ENCODE measurements at places on chromosomes 3 and 15.
A peak's percentile ranks its signal among the peaks of the same experiment; 100 is the strongest.

GRCh38 chr3:127033171-127033570 lies 50.3 kb downstream of the PLXNA1 start:
- DNase-seq: no peak

DNA sequence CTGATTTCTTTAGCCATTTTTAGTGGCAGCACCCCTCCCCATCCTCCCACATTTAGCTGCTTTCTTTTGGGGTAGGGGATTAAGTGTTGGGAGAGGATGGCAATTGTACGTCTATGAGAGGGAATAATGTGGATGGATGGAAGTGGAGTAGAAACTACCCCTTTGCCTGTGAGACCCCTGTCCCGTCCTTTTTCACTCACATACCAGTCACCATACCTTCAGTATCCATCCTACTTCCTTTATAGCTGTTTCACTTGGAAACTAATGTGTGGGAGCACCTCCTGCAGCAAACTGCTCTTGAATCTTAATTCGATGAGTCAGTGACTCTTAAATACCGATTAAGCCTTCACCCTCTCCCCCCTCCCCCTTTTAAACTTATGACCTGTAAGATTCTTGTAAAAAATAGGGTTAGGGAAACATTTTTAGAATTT lies 730 bp downstream of the SPRED1 start:
- peak; percentile 81 for DNase-seq

GRCh38 chr15:88606070-88606794 lies 14.9 kb upstream of the AEN start:
- DNase-seq: no peak

GRCh38 chr15:70526221-70526973 lies 237.0 kb downstream of the UACA start:
- peak; percentile 50 for DNase-seq

DNA sequence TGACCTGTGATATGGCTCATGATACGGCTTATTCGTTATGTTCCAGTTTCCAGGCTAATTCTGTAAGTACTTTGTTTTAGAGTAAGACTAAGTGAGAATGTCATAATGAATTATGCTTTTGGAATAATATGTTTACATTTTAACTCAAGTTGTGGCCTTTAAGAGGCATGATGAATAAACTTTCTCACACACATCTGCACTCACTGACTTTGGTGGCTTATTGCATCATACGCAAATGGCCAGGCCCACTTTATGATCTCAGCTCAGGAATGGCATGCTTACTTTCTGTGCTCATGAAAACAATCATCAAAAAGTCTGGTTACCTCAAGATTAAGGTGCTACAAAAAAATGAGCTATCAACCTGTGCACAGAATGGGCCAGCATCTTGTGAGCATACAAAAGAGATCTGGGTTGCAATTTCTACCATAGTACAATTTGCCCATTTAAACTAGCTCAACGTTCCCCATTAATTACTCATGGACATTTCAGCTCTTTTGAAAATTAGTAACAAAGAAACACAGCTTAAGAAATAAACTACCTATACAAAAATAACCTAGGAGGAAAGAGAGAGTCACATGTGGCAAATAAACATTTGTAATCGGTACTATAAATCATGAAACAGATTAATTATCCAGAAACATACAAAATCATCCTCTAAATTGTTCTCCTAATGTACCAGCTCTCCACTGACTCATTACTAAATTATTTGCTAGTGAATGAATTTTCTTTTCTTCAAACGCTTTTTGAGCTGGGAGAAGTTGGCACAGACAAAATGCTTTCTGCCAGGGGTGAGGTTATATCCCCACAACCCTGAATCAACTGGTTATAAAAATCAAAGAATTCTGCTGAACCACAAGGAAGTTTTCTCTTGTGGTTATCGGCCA lies 439.0 kb upstream of the ADAMTS9 start:
- peak; percentile 89 for DNase-seq

DNA sequence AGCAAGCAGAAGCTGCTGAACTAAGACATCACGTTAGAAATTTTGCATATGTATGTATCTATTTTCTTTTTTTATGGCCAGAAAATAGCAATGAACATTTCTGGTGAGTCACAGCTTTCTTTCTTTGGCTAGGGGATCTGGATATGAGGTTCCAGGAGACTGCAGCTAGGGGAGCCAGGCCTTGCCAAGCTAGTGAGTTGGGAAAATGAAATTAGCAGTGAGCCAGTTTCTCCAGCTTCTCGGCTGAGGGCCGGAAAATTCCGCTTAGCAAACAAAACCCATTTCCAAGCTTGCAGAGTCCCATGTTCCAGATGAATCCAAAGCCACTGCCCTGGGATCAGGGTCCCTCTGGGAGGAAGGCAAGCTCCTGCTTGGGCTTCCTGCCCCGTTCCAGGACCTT lies 137.6 kb downstream of the SRGAP3 start:
- DNase-seq: peak; percentile 70

- DNase-seq: no peak
Measured at GRCh38 chr3:71850654-71851053, 65.7 kb upstream of the PROK2 start.

DNA sequence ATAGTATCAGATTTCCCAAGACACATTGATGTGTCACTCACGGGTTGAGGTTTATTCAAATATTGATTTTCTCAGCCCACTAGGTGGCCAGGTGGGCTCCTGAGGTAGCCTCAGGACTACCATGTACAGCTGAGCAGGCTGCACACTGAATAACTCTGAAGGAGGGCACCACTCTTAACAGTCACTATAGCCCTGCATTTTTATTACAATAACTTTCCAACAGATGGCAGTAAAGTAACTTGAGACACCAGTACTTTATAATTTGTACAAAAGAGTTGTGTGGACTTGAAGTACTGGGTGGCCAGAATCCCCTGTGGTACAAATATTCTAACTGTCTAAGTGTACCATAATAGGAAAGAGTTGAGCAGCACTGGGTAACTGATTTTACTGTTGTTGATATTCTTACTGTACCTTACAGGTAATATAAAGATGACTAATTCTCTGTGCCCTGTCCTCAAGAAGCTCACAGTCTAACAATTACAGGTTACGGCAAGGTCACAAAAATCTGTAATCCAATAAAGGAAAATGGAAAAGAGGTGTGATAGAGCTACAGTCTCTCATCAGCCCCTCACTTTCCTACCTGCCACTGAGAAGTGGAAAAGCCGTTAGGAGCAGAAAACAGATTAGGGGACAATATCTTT lies 76.0 kb downstream of the ETFA start:
- DNase-seq: peak; percentile 58

DNA sequence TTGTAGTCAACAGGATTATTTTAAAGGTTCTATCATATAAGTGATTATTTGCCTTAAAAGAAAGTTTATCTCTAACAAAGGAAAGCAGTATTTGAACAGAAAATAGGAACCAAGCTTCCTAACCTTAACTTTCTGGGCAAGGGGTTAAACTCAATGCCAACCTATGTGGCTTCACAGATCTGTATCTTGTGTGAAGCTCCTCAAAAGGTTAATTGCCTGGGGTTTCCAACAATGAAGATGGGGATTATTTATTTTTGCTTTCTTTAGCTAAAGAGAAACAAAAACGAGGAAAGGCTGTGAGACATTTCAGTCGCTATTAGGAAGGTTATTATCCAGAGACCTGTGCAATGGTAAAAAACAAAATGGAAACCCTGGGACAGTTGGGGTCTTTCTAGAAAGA lies 1.1 kb upstream of the WDR82 start:
- no peak for DNase-seq

DNA sequence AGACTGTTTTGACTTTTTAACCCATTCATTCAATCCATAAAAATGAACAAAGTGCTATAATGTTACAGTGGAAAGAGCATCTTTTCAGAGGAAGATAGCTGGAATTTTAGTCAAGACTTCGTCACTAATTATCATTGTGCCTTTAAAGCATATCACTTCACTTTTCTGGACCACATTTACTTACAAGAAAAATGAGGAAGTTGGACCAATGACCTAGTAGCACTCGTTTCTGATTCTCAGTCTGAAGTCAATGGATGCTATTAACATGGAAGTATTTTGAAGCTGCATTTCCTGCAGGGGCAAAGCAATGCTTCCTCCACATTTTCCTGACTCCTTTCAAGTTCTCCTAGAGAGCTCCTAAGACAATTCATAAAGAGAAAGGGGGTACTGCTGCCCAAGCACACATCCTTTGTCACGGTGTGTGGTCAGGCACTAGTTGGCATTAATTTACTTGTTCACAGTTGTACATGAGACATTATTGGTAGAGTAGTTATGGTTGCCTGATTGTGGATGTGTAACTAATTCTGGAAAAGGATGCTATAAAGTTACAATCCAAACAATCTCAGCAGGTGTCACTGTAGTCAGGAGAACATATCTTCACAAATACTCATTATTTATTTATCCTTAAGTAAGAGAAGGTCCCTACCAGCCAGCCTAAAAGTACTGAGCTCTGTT lies 1049.1 kb downstream of the FHIT start:
- no peak for DNase-seq

GRCh38 chr3:159252772-159253384 lies 451.0 kb downstream of the MFSD1 start:
- peak; percentile 62 for DNase-seq

DNA sequence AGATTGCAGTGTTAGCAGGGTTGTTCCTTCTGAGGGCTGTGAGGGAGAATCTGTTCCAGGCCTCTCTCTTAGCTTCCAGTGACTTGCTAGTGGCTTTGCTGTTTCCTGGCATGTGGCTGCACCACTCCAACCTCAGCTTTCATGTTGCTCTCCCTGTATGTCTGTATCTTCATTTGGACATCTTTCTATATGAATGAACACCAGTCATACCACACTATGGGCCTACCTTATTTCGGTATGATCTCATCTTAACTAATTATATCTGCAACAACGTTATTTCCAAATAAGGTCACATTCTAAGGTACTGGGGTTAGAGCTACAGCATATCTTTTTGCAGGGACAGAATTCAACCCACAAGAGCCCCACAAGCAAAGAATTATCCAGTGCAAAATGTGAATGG lies 356.7 kb upstream of the UMPS start:
- no peak for DNase-seq

- no peak for DNase-seq
Measured at GRCh38 chr3:117441851-117442250, 732.3 kb downstream of the TUSC7 start.

GRCh38 chr3:18222686-18223085 lies 202.5 kb downstream of the SATB1 start:
- no peak for DNase-seq

GRCh38 chr3:157066335-157067098 lies 93.4 kb downstream of the CCNL1 start:
- peak; percentile 77 for DNase-seq

GRCh38 chr3:20062996-20063395 lies 22.8 kb downstream of the KAT2B start:
- no peak for DNase-seq

GRCh38 chr15:94098921-94099573 lies 132.3 kb upstream of the MCTP2 start:
- DNase-seq: no peak

DNA sequence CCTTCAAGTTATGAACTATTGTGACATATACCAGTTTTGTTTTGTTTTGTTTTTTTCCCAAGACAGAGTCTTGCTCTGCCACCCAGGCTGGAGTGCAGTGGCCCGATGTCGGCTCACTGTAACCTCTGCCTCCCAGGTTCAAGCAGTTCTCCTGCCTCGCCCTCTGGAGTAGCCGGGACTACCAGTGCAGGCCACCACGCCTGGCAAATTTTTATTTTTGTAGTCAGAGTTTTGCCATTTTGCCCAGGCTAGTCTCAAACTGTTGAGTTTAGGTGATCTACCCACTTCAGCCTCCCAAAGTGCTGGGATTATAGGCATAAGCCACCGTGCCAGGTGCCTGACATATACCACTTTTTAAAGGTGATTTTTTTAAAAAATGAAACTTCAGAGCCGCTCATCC lies 74.6 kb downstream of the ARRDC4 start:
- no peak for DNase-seq

DNA sequence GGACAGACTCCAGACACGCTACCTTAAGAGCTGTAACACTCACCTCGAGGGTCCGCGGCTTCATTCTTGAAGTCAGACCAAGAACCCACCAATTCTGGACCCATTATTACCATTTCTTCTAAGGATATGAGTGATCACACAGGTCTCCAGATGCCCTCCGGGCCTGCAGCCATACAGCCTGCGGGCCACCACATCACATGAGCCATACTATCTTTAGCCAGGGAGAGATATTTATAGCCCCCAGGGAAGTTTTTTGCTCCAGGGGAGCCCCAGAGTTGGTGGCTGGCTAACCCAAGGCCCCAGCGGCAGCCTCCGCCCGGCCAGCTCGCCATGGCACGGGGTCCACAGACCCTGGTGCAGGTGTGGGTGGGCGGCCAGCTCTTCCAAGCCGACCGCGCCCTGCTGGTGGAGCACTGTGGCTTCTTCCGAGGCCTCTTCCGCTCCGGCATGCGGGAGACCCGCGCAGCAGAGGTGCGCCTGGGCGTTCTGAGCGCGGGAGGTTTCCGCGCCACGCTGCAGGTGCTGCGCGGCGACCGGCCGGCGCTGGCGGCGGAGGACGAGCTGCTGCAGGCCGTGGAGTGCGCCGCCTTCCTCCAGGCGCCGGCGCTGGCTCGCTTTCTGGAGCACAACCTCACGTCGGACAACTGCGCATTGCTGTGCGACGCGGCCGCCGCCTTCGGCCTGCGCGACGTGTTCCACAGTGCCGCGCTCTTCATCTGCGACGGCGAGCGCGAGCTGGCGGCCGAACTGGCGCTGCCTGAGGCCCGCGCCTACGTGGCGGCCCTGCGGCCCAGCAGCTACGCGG lies at the start of gene KBTBD13:
TSS of gene KBTBD13 (plus strand) at position 261 of the 805 bp plus-strand sequence. CDS start at position 331, 70 bp downstream.
- DNase-seq: no peak

GRCh38 chr3:60107275-60107674 lies 1057.5 kb upstream of the CFAP20DC start:
- no peak for DNase-seq

DNA sequence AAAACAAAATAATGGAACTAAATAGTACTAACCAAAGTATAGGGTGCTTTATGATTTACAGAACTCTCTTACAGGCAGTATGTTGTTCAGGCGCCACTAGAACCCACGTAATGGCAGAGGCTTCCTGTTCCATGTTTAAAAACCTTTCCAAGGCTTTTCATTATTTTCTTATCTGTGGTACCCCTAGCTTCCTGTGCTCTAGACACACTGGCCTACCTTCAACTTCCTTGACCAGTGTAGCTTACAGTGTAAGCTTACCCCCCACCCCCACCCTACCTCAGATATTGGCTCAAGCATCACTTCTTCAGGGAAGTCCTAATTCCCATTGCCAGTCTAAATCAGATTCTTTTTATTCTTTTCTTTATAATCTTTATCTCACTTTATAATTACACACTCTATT lies 2.9 kb downstream of the NR2C2 start:
- no peak for DNase-seq
